CD4-positive, alpha-beta memory T cell (primary cell): ENCODE measurements at places on chromosomes 13 and 19. TPM values are rescaled to one million over a fixed set of nuclear protein-coding genes. Genes with fewer than 3 reads are reported as not detected.
A peak's percentile ranks its signal among the peaks of the same experiment; 100 is the strongest.

- DNase-seq: peak; percentile 57
Observed at GRCh38 chr19:18021121-18021755, 13.3 kb downstream of the ARRDC2 start.

- no peak for DNase-seq
Observed at GRCh38 chr13:30303269-30303668, 4.1 kb downstream of the KATNAL1 start.

DNA sequence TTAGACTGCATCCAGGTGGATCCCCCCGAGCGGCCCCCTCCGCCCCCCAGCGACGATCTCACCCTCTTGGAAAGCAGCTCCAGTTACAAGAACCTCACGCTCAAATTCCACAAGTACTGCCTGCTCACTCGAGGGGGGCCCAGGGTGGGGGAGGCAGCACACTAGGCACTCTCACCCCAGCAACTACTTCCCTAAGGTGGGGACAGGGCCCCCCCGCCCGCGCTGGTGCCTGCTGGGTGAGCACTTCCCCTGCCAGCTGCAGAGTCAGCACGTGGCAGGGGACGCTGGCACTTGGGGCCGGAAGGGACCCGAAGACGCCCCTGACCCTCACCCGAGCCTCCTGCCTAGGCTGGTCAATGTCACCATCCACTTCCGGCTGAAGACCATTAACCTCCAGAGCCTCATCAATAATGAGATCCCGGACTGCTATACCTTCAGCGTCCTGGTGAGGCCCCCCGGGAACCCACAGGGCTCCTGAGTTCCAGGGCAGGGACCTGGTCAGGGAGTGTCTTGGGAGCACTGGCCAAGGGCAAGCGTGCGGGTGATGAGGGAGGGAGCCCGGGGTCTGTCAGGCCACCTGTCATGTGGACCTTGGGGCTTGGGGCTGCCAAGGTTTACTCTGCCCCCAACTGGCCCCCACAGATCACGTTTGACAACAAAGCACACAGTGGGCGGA is 5.2 kb downstream of the MCOLN1 start:
- no peak for DNase-seq

DNA sequence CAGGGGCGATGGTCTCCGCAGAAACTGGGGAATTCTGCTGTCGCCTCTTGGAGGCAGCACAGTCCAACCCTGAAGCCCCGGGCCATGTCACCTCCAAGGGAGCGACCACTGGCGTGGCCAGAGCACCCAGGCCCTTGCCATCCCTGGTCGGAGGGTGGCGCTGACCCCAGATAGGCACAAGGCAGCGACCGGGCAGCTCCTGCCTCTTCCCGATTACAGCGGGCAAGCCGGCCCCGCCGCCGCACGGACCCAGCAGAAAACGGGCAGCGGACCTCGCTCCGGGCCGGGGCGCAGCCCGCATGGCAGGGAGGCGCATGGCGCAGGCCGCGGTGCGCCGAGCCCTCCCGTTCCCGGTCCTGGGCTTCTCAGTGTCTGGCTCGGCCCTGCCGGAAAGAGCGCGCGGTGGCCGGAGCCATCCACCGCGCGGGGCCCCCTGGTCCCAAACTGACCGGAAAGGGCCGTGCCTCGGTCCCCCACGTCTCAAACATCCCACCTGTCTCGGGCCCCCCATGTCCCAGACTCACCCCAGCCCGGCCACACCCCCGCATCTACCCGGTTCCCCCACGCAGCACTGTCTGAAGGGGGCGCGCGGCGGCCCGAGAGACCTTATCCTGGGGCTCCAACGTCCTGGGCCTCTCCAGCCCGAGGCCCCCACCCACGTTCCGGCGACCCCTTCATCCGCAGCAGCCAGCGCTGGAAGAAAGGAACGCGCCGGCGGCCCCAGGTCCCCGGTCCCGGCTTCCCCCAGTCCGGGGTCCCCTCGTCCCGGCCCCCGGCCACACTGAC is 727 bp downstream of the CERS1 start:
- DNase-seq: peak; percentile 19

- DNase-seq: no peak
Observed at GRCh38 chr13:90485436-90485835, 862.1 kb upstream of the MIR17HG start.

DNA sequence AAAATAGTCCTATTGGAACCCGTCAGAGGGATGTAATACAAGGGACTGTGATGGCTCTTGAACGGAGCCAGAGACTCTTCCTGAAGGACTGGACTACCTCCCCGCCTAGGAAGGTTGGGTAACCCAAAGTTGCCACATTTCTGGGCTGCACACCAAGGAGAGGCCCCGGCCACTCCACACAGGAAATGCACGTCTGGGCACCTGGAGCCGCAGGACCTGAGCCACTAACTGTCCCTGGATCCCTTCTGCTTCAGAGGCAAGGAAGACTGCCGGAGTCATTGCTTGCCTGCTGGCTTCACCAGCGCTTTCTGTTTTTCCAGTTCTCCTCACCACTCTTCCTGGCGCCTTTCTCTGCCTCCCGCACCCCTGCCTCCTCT is 1.2 kb upstream of the FLT1 start:
- no peak for DNase-seq

ZNF527 gene
- 12.7 TPM for total RNA-seq

ANGPTL4 gene
- not detected for total RNA-seq

LAIR1 gene
- 59.8 TPM for total RNA-seq

SLC25A30 gene
- 21.4 TPM for total RNA-seq
